Fibroblast of lung (primary cell): ENCODE measurements at places on chromosomes 11 and 22. TPM values are rescaled to one million over a fixed set of nuclear protein-coding genes. Genes with fewer than 3 reads are reported as not detected.

GRCh38 chr11:12799334-12799835 is 125.2 kb downstream of the TEAD1 start:
- DNase-seq, result peak; percentile 47

GRCh38 chr11:7555052-7555699 is 41.4 kb downstream of the PPFIBP2 start:
- DNase-seq, result no peak

DNA sequence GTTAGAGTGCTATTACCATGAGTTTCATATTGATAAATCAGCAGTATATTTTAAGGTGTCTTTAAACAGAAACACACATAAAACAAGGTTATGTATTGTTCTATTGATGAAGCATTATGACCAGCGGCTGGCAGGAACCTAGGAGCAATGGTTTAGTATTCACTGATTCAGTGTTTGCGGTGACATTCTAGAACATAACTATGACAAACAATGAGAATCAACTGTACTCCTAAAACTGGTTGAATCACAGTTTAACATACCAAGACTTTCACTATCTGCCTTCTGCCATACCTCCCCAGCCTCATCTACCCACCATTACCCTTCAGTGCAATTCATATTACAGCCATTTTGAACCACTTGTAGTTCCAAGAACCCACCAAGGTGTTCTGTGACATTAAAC is 8.8 kb downstream of the HOATZ start:
- no peak for DNase-seq

DNA sequence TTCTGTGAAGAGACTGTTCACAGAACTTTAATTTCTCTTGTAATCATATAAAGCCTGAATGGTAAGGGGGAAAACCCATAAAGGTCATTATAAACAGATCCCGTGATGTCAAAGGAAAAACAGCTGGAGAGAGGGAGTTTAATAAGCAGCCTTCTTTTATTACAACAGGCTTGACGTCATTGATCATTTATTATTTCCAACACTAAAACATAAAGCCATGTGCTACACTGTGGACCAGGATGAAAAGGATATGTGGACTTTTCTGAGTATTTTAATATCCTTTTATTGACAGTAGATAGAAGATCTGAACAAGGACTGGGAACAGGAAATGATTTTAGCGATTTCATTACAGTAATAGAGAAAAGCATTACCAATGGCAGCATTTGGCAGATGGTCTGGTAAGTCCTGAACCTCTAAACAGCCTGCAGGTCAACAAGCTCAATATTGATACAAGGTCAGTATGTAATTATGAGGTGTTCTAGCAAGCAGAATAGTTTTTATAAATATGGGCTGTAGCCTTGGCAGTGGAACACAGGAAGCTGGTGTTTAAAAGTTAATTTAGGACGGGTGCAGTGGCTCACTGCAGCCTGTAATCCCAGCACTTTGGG is 25.1 kb upstream of the TPH1 start:
- DNase-seq, result no peak

DNA sequence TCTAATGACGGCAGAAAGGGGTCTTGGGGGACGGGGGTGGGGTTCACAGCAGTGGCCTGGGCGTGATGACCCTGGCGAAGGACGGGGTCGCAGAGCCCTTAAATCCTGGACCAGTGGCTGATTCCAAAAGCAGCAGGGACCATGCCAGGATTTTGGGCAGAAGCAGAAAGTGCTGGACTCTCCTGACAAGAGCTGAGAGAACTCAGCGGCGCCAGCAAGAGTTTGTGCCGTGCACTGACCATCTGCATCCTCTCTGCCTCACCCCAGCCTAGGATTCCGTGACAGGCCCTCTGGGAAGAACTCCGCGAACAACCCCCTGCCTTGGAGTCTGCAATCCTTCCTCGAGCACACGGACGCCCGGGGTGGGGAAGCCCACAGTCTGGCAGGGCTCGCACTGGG is 644 bp upstream of the NDUFV1 start:
- peak; percentile 47 for DNase-seq

- no peak for DNase-seq
Observed at GRCh38 chr22:24440718-24441405, 13.5 kb downstream of the ADORA2A start.

DNA sequence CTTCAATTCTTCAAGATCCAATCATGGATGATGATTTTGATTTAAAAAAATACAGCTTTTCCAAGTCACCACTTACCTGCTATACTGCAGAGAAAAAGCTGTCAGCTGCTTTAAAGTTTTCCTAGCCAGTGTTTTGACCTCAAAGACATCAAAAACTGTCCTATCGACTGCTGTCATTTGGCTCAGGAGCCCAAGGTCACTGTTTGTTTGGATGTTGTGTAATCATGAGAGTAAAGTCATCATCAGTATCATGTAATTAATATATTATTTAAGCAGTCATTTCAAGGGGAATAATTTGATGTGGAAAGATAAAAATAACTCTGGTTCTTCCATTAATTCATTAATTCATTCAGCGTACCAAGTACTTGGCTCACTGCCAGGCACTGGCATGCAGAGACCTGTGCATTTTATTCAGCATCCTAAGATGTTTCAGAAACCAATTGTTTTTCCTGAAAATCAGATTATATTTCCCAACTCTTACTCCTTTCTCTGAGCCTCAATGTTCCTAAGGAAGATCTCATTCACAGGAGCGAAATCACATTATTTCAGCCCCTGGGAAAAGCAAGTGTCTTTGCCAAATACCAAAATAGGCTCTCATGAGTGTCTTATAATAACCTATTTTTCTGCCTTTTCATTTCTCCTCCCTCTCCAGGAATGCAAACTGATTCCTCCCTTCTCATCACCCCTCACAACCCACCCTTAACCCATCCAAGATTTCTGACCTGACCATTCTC is 59.9 kb downstream of the SLC1A2 start:
- no peak for DNase-seq

DNA sequence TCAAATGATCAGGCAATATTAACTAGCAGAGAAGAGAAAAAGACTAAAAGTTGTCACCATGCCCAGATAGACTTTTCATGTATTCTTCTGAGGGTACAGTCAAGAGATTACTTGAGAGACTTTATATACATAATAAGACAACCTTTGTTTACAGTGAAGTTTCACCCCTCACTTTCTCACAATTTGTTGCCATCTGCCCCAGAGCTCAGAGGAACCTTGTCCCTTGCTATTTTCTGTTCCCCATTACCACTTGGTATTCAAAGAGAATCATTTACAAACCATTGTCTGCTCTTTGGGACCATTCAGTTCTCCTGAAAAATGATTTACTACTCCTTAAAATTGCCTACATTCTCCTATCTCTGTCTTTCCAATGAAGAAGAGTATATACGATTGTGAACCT is 544.6 kb downstream of the CNTN5 start:
- no peak for DNase-seq

DNA sequence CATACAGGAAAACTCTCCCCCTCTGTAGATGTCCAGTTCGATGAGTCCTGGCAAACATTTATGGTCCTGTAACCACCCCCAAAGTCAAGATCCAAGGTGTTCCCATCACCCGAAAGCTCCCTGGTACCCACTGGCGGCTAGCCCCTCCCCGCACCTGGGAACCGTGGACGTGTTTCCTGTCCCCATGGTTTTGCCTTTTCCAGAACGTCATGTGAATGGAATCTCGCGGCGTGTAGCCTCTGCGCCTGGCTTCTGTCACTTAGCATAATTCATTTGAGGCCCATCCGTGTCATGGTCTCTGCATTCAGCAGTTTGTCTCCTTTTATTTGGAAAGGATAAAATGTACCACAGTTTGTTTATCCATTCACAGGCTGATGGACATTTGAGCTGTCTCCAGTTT is 106.3 kb downstream of the KCNQ1 start:
- no peak for DNase-seq

DNA sequence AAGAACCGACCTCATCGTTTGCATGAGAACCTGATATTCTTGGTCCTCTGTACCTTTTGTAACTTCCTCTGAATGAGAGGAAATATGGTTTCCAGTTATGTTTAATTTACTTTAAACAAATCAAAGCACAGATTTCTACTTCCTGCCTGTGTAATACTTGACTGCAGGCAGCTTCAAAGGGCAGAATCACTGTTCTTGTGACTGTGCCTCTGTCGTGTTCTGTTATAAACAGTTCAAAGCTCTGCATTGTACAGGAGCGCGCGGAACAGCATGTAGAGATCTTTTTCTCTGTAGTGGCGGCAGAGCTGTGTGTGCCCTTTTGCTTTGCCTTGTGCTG is 73.2 kb upstream of the CLDN5 start:
- no peak for DNase-seq

DNA sequence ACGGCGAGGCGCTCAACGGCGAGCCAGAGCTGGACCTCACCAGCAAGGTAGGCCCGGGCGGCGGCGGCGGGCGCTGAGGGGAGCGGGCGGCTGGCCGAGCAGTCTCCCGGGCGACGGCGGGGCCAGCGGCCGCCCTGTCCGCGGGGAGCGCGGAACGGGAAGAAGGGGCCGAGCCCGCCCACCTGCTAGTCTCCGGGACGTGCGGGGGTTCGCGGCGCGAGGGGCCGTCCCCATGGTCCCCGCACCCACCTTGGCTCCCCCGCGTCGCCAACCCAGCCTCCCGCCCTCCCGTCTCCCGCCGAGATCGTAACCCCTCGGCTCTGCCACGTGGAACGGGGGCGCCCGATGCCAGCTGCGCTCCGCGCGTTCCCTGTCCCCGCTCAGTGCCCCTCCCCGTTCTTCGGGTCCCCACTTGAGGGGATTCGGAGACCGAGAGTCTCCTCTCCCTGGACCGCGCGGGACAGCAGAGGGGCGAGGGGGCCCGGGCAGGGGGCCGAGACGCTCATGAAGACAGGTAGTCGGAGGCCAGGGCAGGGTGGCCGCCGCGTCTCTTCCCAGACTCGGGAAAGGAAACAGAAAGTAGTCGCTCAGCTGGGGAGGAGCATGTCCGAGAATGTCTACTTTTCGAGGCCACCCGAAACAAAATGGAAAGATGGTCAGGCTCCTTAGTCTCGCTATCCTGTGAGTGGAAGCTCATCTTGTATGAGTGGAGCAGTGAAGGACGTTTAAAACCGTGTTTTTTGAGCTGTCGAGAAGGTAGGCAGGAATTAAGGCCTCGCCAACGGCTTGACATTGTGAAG is 557 bp downstream of the GTPBP1 start:
- DNase-seq, result peak; percentile 14

The MUC15 gene
- not detected in 2 replicates for total RNA-seq

The SREBF2 gene
- 60.9 and 103 TPM in 2 replicates for total RNA-seq

The GUCY1A2 gene
- 0.50 and 2.6 TPM in 2 replicates for total RNA-seq

The PAMR1 gene
- 159 and 189 TPM in 2 replicates for total RNA-seq

The FGF4 gene
- not detected in 2 replicates for total RNA-seq

The CNTF gene
- total RNA-seq, result 0.77 and 1.2 TPM in 2 replicates

The CATSPERZ gene
- 0.33 and 1.0 TPM in 2 replicates for total RNA-seq
